ENCODE measurements at places on chromosomes 4 and X.
A peak's percentile ranks its signal among the peaks of the same experiment; 100 is the strongest.

DNA sequence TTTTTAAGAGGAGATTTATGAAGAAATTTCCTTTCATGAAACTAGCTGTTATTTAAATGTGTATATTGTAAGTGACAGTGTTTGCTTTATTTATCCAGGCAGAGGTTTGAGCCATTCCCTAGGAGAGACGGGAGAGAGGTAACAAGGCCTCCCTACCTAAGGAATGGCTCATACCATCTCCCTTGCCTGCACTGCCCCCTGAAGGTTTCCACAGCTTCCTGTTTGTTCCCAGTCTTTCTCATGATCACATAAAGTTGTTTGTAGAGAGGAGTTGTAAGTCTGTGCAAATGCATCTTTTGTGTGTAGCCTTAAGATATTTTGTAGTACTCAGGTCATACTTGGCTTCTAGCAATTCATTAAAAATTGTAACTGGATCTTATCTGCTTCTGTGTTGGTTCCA is 1504.5 kb upstream of the PCDH10 start:
- peak; percentile 4 for DNase-seq

- no peak for DNase-seq
Observed at GRCh38 chr4:109985993-109986974, 73.6 kb downstream of the EGF start.

- peak; percentile 14 for DNase-seq
Observed at GRCh38 chr4:176638992-176639391, 153.7 kb downstream of the VEGFC start.

- no peak for DNase-seq
Observed at GRCh38 chr4:35970366-35970960, 273.9 kb downstream of the ARAP2 start.

DNA sequence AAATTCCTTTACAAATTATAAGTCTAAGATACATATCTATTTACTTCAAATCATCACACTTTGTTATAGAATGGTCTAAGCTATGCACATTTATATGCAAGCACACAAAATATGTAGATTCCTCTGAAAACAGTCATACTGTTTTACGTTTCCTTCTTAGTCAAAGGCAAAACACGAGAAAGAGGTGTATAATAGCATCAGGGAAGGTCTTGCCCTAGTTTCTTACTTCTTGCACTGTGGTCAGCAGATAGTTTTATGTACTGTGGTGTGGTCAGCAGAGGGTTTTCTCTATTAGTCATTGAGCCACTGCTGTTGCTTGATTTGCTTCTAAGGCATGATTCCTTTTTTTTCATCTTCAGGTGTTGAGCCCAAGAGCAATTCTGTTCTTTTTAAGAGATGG is 117.7 kb downstream of the ADAM29 start:
- DNase-seq: peak; percentile 25

DNA sequence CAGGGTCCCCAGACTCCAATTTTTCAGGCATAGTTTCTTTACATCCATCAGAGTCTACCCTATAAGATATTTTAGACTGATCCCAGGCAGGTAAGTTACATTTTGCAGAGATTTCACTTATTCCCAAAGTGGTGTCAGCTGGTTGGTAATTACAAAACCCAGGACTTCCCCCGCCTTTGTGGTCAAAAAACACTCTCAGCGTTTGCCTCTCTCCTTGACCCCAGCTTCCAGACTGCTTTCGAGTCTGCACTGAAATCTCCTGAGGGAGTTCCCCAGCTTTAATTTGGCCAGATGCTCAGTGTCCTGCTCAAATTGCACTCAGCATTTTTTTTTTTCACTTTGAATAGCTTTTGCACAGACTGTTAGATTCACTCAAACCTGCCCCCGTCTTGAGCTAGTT is 11.2 kb upstream of the AMOT start:
- no peak for DNase-seq

DNA sequence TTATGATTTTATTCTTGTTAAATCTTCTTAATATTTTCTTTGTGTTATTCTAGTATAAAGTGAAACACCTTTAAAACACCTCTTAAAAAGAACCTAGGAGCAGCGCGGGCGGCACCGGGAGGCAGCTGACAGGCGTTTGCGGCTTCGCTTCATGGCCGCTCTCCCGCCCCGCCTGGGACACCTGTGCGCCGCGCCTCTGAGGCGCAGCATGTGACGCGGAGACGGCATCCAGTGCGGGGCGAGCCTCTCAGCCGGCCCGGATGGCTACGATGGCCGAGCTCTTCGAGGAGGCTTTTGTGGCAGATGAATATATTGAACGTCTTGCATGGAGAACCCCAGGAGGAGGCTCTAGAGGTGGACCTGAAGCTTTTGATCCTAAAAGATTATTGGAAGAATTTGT is 1592.7 kb downstream of the TECRL start:
- no peak for DNase-seq

GRCh38 chrX:121802881-121803412 is 755.5 kb downstream of the GLUD2 start:
- DNase-seq: no peak

GRCh38 chr4:152572417-152573086 is 36.7 kb upstream of the FBXW7 start:
- peak; percentile 53 for DNase-seq

- DNase-seq: no peak
Observed at GRCh38 chrX:103520386-103520785, 1.1 kb upstream of the RAB40A start.

- DNase-seq: peak; percentile 53
Observed at GRCh38 chrX:153947009-153947769, 2.7 kb upstream of the RENBP start.

DNA sequence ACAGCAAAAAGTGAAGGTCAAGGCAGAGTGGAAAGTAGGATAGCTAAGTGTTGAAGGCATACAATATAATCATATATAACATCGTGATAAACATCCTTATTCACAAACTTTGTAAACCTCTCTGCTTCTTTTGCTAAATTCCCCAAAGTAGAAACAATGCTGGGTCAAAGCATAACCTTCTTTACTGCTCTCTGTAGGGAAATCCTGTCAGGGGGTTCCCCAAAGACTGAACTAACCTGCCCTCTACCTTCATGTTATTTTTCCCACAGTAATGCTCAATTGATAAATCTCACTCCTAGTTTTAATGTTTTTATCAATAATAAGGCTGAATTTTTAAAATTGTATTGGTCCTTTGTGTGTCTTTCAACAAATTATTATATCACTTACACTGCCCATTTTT is 55.7 kb downstream of the DCHS2 start:
- DNase-seq: no peak

- DNase-seq: no peak
Observed at GRCh38 chrX:48509245-48509590, 426 bp downstream of the PORCN start.

DNA sequence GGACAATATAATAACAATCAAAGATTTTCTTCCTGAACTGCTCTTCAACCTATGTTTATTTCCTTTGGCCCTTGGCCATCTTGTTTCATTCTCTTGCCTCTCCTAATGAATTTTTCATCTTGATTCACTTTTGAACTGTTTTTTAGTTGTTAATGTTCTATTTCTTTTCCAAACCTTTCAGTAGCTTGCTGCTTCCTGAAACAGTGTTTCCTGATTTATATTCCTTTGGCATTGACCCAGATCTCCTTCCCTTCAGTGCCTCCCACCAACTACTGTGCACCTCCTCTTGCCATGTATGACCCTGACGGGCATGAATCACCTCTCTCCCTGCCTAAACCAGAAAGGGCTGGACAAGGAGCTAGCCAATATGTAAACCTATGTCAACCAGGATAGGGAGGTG is 25.6 kb upstream of the SPP1 start:
- DNase-seq: peak; percentile 35

DNA sequence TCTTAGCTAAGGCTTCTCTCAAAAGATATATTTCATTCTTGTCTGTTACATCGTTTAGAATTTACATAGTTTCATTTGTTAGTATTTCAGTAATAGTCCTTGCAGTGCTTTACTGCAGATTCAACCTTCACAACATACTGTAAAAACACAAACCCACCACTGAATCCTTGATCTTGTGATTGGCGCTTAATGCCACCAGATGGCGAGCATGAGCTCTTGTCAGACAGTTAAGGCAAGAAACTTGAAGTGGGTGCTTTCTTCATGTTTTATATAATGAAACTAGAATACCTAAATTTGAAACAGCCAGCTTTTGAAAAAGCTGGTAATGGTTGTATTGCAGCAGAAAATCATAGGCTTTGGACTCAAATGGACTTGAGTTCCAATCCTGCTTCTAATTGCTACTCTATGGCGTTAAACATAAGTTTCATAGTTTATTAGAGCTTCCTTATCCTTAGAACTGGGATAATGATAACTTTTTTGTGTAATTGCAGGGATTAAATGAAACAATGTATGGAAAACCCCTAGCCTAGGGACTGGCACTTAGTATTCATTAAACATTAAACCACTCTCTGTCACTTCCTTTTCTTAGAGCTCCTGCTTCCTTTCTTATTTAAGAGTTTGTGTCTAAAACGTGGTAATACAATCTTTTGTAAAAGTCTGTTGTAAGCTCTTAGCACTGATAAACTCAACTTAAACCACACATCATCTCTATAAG is 95.1 kb downstream of the USP9X start:
- DNase-seq: peak; percentile 51

- DNase-seq: no peak
Observed at GRCh38 chr4:94284889-94285288, 57.7 kb downstream of the HPGDS start.

DNA sequence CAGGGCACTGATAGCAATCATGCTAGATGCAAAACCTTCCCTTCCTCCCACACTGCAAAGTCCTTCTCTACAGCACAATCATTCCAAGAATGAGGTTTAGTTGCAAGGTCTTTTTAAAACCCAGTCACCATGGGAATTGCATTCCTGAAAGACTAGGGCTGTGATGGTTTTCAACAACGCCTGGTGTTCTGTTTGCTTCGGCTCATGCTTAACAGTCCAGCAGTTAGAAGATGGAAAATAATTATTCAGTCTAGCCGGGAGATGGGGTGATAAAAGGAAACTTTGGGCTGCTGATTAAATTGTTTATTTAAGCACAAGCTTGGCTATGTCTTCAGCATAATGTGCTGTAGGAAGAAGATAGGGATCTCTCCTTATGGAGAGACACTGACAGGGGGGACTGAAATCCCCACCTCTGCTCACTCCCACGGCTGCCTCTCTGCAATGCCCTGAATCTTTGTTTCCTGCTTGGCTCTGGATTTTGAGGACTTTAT is 211.4 kb downstream of the MID1IP1 start:
- no peak for DNase-seq

DNA sequence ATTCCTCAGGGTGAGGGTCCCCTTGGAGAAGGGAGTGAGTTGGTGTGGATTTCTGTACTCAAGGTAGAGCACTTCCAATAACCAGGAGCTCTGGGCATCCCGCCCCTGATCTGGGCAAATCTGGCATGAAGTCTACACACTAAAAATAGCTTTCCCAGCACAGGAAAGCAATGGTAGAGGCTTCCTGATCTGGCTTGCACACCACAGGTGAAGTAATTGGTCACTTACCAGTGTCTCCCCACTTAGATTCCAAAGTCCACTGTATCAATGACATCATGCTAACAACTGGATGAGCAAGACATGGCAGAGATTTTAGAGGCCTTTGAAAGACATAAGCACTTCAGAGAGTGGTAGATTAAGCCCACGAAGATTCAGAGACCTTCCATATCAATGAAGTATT is 17.8 kb upstream of the IDS start:
- DNase-seq: no peak

- no peak for DNase-seq
Observed at GRCh38 chr4:866761-867390, 40.9 kb upstream of the CPLX1 start.

DNA sequence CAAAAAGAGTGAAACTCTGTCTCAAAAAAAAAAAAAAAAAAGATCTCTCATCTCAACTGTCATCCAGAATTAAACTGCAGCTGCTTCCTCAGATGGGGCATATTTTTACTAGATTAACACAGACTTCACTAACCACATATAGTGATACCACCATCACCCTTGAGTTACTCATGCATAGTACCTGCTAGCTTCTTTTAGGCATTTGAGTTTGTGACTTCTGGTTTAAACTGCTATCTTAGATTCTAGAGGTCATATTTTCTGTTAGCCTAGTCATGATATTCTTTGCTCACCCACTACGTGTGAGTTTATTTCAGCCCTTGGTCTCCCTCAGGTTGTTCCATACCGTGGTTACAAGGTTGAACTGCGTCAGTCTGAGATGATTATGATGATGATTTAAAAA is 154.9 kb upstream of the BMP3 start:
- DNase-seq: no peak

- no peak for DNase-seq
Observed at GRCh38 chr4:122912810-122913575, 9.4 kb downstream of the NUDT6 start.

GRCh38 chr4:152771741-152772533 is 7.6 kb downstream of the TIGD4 start:
- DNase-seq: no peak

GRCh38 chr4:144171697-144172096 is 31.2 kb upstream of the GYPA start:
- no peak for DNase-seq

DNA sequence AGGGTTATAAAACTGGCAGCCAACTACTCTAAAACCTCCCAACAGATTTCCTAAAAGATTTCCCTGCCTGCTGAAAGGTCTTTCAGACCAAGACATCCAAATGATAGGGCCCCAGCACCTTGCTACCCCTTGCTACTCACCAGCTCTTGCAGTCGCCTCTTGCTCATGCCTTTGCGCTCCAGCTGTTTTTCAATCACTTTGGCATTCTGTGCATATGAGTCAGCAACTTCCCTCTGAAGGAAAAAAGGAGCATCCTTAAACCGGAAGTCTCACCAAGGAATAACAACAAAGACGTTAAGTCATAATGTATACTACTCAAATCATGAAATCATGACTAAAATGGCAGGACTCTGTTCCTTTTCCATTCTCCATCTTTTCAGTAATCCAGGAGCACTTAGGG is 24.0 kb downstream of the STEEP1 start:
- no peak for DNase-seq

- no peak for DNase-seq
Observed at GRCh38 chr4:94546949-94547348, 95.2 kb downstream of the PDLIM5 start.

DNA sequence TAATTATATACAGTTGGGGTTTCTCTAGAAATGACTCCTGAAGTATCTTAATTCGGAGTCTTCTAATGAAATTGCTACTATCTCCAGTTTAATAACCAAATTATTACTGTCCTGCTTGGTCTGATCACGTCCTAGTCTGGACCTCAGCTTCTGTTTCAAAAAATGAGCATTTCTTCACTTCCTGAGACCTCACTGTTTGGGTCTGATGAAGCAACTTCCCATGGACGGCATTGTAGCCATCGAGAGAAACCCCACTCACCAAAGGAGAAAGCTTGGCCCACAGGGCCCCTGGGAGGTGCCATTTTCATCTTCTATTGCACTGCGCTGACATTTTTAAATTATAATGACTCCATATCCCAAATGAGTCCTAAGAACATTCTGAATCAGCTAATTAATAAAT is 178.0 kb downstream of the MGST2 start:
- no peak for DNase-seq

DNA sequence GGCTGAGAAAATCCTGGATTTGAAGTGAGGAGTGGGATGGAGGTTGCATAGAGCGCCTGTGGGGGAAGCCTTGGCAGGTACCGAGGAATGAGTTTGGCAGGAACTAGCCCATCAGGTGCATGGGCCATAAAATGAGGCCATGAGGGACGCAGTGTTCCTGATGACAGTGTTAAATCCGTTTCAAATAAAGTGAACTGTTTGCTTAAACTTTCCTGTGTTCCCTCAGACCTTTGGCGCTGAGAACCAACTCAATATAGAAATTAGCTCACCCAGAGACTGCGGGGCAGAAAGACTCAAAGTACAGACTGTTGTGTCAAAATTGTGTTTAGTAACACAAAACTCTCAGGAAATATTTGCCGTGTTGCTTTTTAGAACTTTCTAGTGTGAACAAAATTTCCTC is 250.0 kb upstream of the NR3C2 start:
- DNase-seq: no peak
